ENCODE measurements at places on chromosomes 6 and 20.

DNA sequence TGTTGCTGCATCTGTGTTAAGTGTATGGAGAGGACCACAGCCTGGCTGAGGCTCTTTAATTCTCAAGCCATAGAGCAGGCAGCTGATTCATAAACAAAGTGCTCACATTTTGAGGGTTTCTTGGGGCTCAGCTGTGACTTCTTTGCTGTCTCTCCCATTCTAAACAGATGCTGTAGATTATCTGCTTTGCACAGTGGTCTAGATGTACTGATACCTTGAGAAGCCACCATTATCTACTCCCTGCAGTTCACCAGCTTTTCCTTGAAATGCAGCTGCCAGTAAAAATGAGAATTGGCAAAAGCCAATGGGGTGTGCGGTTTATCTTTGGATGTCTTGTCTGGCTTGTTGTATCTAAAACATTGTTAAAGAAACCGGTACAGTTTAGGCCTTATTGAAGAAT is 5.2 kb upstream of the CNR1 start:
- no peak for DNase-seq
- no peaks in the 10 kb centered on the region for H3K36me3 ChIP-seq
- H3K27me3 ChIP-seq, result peaks cover 44% of the 10 kb centered on the region
- peaks cover 4% of the 10 kb centered on the region for H3K4me1 ChIP-seq
- no peak overlapping the region for H3K4me3 ChIP-seq

DNA sequence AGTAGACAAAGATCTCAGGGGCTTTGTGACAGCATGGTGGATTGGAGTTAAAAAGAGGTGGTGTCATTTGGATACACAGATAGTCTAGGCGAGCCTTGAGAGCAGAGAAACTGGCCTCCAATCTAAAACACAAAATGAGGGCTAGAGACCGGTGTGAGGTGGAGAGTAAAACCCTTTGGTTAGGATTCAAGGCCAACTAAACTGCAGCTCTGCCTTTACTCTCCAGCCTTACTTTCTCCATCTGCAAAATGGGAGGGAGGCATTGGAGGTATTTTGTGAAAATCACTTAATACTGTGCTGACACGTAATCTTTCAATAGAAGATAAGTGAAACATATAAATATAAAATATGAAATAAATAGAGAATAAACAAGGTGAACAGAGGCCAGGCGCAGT is 89.1 kb upstream of the QKI start:
- H3K36me3 ChIP-seq, result no peaks in the 10 kb centered on the region
- peaks cover 10% of the 10 kb centered on the region for H3K27me3 ChIP-seq
- H3K27ac ChIP-seq, result no peak overlapping the region
- DNase-seq, result no peak
- H3K4me3 ChIP-seq, result no peak overlapping the region

GRCh38 chr6:132616677-132617076 is 7.4 kb downstream of the TAAR2 start:
- no peak for DNase-seq
- no peak overlapping the region for H3K27ac ChIP-seq
- peaks cover 3% of the 10 kb centered on the region for H3K4me1 ChIP-seq
- H3K4me3 ChIP-seq, result no peak overlapping the region

DNA sequence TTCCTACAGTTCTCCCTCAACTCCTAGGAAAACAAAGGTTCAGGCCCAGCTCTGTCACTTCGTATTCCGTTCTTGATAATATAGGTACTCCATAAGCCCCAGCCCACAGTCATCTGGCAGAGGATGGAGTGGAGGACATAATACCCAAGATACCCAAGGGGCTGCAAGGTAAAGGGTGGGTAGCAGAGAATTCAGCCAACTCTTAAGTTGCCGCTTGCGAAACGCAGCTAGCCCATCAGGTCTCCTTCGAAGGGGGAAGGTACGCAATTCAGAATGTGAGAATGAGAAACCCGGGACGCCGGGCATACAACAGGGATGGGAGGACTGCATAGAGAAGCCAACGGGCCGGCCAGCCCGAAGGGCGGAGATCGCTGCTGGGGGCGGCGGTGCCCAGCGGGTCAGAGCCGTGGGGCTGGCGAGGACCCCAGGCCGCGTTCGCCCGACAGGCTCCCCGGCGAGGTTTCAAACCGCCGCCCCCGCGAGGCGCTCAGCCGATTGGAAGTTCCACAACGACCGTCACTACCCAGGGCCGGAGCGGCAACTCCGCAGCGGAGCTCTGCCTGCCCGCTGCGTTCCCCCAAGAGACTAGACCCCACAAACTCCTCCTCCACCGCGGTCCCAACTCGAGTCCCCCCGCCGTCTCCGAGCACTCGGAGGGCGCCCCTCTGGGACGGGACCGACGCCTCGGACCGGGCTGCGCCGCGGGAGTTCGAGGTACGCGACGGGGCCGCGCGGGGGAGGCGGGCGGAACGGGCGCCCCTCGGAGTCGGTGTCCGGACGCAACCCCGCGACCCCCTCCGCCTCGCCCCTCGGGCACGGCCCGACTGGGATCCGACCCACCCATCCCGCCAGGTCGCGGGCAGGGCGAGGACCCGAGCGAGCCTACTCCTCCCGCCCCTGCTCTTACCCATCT is 911 bp downstream of the CDK19 start:
- H3K27ac ChIP-seq, result peak overlapping the region; percentile 100
- no peaks in the 10 kb centered on the region for H3K27me3 ChIP-seq
- peaks cover 28% of the 10 kb centered on the region for H3K4me1 ChIP-seq
- peak overlapping the region; percentile 100 for H3K4me3 ChIP-seq
- H3K36me3 ChIP-seq, result peaks cover 13% of the 10 kb centered on the region

GRCh38 chr6:146410851-146411595 is 132.6 kb upstream of the RAB32 start:
- no peaks in the 10 kb centered on the region for H3K27me3 ChIP-seq
- H3K4me3 ChIP-seq, result no peak overlapping the region
- no peaks in the 10 kb centered on the region for H3K36me3 ChIP-seq
- no peak for DNase-seq

GRCh38 chr6:125884634-125885371 is 71.8 kb upstream of the HINT3 start:
- no peak overlapping the region for H3K4me3 ChIP-seq
- DNase-seq, result no peak
- H3K4me1 ChIP-seq, result peaks cover 3% of the 10 kb centered on the region
- peak overlapping the region; percentile 1 for H3K27ac ChIP-seq
- peaks cover 31% of the 10 kb centered on the region for H3K36me3 ChIP-seq
- no peaks in the 10 kb centered on the region for H3K27me3 ChIP-seq

- H3K27me3 ChIP-seq, result no peaks in the 10 kb centered on the region
- H3K27ac ChIP-seq, result peak overlapping the region; percentile 91
- H3K4me3 ChIP-seq, result peak overlapping the region; percentile 85
- H3K36me3 ChIP-seq, result peaks cover 34% of the 10 kb centered on the region
- peaks cover 82% of the 10 kb centered on the region for H3K4me1 ChIP-seq
Measured at GRCh38 chr20:41142919-41143318, 5.6 kb downstream of the PLCG1 start.

DNA sequence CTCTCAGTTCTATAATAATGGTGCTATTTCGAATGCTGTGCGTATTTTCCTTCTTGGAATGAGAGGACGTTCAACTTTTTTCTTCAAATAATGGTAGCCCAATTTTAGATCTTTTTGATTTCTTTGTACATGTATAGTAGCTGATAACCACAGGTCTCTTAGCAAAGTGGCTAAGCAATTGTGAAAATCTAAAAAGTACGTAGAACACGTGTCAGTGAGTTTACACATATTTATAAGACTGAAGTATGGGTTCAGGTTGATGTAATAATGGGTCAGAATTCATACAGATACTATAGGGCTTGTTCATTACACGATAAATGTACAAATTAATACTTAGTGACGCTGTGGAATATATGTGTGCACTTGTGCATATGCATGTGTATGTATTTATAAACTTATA is 1.3 kb downstream of the SMIM13 start:
- peaks cover 10% of the 10 kb centered on the region for H3K36me3 ChIP-seq
- peak overlapping the region; percentile 95 for H3K27ac ChIP-seq
- peaks cover 25% of the 10 kb centered on the region for H3K4me1 ChIP-seq
- DNase-seq, result no peak
- no peaks in the 10 kb centered on the region for H3K27me3 ChIP-seq
- peak overlapping the region; percentile 85 for H3K4me3 ChIP-seq

All from activated naive CD8-positive, alpha-beta T cell treated with anti-CD3 and anti-CD28 coated beads, Interleukin-2, amount 10 ng/mL, durations not matched to agents 7 days and 5 days (primary cell).